Cardiac septum (tissue), 1 donor: ENCODE measurements at places on chromosomes 7 and 10. TPM values are rescaled to one million over a fixed set of nuclear protein-coding genes. Genes with fewer than 3 reads are reported as not detected.

GRCh38 chr7:131654668-131655326, 98.4 kb upstream of the PODXL start:
- peak; percentile 91 for DNase-seq

GRCh38 chr10:125080984-125081383, 79.4 kb downstream of the CTBP2 start:
- no peak for DNase-seq

GRCh38 chr10:80454513-80455460, 677 bp downstream of the TSPAN14 start:
- peak; percentile 88 for DNase-seq

- no peak for DNase-seq
Observed at GRCh38 chr7:113504691-113505090, 386.3 kb upstream of the SMIM30 start.

GRCh38 chr7:81128011-81128410, 209.2 kb upstream of the SEMA3C start:
- no peak for DNase-seq

The TAS2R16 gene
- total RNA-seq = not detected

- DNase-seq = no peak
Observed at GRCh38 chr7:128941946-128942526, 4.3 kb downstream of the IRF5 start.

- no peak for DNase-seq
Observed at GRCh38 chr10:4498711-4499251, 327.2 kb upstream of the AKR1E2 start.

The IDI2 gene
- total RNA-seq = 0.51 TPM

DNA sequence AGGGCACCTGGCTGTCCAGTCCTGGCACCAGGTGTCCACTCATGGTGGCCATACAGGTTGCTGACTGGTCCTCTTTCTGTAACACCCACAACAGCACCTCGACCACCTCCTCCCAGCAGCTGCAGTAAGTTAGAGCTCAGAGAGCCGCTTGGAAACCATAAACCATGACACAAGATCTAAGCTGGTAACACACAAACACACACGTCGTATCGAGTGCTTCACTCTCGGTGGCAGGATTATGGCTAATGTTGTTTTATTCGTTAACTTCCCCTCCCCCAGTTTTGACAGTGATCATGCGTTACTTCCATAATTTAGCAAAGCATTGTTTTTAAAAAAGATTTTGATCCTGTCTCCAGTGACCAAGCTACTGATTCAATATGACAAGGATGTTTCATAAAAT, 59.7 kb downstream of the CAMK2B start:
- no peak for DNase-seq

The AGMO gene
- 0.40 TPM for total RNA-seq

GRCh38 chr7:34425194-34425593, 232.8 kb upstream of the NPSR1 start:
- no peak for DNase-seq

GRCh38 chr10:25405871-25406270, 231.1 kb downstream of the GPR158 start:
- DNase-seq = no peak

The PLAC9 gene
- total RNA-seq = 30.4 TPM

DNA sequence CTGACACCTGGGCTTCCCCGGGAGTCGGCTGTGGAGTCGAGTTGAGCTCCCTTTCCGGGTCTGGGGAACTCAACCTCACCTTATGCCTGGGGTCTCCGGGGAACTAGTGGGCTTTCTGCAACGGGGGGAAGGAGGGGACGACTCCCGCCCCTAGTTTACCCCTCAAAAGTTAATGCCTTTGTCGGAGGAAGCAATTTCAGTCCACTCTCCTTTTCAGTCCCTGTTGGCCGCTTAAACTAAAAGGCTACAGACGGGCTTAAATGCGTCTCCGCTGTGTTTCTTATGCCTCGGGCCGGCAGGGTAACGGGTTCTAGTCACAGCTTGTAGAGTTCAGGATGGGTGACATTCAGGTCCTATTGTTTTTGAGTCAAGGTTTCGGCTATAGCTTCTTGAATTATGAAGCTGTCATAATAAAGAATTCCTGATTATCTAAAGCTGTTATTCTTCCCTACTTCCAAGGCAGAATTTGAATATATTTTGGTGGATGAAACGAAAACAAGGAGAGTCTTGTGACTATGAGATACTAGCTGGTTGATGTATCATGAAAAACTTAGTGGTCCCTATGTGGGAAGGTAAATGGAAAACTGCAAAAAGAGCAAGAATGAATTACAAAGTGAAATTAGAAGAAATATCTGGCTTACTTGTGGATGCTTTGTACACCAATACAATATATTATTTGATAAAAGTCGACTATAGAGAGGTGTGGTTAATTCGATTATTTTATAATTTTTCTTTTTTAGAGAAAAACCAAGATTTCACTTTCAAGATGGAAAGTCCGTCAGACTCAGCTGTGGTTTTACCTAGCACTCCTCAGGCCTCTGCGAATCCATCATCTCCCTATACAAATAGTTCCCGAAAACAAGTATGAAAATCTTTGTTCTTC, 495 bp downstream of the SFR1 start:
- no peak for DNase-seq

- no peak for DNase-seq
Observed at GRCh38 chr7:8037151-8037550, 68.6 kb downstream of the GLCCI1 start.
